ENCODE measurements at places on chromosomes 11 and 22.

GRCh38 chr11:8321876-8322275 is 58.2 kb upstream of the LMO1 start:
- no peak for DNase-seq

DNA sequence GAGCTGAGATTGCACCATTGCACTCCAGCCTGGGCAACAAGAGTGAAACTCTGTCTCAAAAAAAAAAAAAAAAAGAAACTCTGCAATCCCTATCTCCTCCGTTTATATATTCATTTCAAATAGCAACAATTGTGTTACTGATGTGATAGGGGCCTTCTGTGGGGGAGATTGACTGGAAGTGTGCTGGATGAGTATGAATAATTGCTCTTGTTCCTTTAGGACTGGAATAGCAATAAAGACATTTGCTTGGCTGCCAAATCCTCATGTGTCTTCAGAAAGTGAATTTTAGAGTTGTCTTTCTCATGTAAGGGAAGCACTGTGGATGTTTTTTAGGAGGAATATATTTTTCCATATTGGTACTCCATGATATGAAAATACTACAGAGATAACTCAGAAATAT is 21.1 kb upstream of the ME3 start:
- no peak for DNase-seq

- no peak for DNase-seq
These were observed 25.0 kb downstream of the MAML2 start for GRCh38 chr11:96317985-96318384.

- DNase-seq: no peak
These were observed 715.8 kb upstream of the LRRC4C start for GRCh38 chr11:42175203-42175602.

- no peak for DNase-seq
These were observed 123.4 kb downstream of the CYP2R1 start for GRCh38 chr11:14768526-14769188.

DNA sequence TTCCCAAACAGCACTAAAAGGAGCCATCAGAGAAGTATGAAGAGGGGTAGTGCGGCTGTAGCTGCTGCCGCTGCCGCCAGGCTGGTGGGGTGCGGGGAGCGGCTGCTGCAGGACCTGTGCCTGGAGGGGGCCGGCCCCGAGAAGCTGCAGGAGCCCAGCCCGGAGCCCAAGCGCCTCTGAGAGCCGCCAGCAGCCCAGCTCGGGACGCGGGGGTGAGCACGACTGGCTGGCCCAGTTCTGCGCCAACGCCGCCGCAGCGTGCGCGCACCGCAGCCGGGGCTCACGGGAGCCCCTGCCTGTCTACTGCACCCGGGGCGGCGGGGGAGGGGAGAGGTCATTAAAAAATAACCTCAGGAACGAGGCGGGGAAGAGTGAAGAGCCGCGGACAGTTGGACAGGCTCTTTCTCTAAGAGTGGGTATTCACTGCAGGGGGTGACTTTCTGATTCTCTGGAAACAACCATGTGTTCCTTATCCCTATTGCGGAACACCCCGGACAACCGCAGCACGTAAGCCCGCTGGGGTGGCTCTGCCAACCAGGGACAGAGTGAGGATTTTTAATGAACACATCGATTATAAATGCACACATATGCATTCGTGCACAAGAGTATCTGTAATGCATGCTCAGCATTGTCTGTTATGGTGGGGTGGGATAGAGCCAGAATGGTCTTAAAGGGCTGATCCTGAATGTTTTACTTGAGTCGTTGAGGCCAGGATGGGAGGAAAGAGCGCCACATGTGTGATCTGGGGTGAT is 453 bp downstream of the GAS2 start:
- peak; percentile 9 for DNase-seq

- DNase-seq: peak; percentile 45
These were observed 28.7 kb downstream of the ZNRF3 start for GRCh38 chr22:28911777-28912669.

- DNase-seq: peak; percentile 66
These were observed 179.4 kb downstream of the CADM1 start for GRCh38 chr11:115324581-115325432.

GRCh38 chr11:87397011-87397865 is 359.5 kb downstream of the TMEM135 start:
- no peak for DNase-seq

- peak; percentile 51 for DNase-seq
These were observed 232.2 kb downstream of the DDX10 start for GRCh38 chr11:108897071-108897481.

DNA sequence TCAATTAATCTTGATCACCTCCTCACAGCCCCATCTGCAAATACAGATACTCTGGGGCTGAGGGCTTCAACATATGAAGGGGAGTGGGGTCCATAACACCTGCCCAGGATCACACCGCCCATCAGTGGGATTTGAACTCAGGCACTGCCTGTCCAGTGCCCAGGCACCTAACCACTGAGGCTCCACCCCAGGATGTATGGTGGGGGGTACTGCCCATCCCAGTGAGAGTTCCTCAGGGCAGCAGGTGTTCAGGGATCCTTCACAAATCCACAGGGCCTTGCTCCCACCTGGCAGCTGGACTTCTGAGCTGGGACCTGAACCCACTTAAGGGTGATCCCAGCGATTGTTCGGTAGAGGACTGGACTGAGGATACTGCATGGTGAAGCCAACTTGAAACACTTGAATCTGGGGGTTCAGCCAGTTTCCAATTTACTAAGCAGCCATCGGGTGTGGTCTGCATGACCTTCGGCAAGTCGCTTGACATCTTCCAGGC is 33.3 kb downstream of the PRDM11 start:
- no peak for DNase-seq

- peak; percentile 37 for DNase-seq
These were observed 4.3 kb upstream of the TRIM44 start for GRCh38 chr11:35658020-35658948.

DNA sequence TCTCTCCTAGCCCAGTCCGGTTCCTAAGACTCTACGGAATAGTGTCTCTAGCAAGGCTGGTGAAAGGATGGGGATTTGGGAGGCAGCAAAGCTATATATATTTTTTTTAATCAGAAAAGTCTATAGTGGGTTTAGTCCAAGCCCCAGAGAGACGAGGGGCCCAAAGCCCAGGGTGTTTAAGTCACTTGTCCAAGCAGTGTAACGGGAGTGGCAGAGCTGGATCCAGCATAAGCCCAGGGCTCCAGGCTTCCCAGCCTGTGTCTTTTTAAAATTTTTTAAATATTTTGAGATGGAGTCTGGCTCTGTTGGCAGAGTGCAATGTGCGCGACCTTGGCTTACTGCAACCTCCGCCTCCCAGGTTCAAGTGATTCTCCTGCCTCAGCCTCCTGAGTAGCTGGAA is 6.8 kb downstream of the GRIK4 start:
- DNase-seq: no peak

Data from iris pigment epithelial cell (primary cell).